ENCODE measurements at places on chromosomes 7 and 10. TPM values are rescaled to one million over a fixed set of nuclear protein-coding genes. Genes with fewer than 3 reads are reported as not detected.

DNA sequence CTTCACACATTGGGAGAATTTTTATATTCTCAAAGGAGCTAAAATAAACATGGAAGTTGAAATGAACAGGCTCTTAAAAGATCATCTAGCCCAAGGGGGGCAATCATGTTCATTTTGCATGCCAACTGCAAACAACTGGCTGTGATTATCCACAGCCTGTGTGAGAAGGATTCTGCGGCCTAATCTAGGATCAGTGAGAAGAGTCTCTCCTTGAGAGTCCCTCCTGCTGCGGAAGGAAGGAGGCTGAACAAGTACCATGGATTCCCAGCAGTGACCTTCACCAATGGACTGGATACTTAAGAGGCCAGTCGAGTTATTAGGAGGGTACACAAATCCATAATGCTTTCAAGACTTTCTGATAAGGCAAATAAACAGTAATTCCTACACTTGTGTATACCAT, 76.7 kb downstream of the IGF2BP3 start:
- DNase-seq, result no peak

GRCh38 chr10:100009283-100009792, 409 bp downstream of the DNMBP start:
- no peak for DNase-seq

GRCh38 chr10:80760914-80761371, 223.2 kb downstream of the SH2D4B start:
- no peak for DNase-seq

GRCh38 chr10:13091801-13092200, 8.2 kb upstream of the OPTN start:
- DNase-seq, result no peak

GRCh38 chr7:138603549-138604318, 97.4 kb downstream of the SVOPL start:
- no peak for DNase-seq

The LIPF gene
- not detected for total RNA-seq

The HMX3 gene
- total RNA-seq, result not detected

The LRRC61 gene
- total RNA-seq, result 3.2 TPM

The TRIL gene
- 0.84 TPM for total RNA-seq

The TSPAN15 gene
- total RNA-seq, result 85.8 TPM

All from omental fat pad (tissue), 4 donors.